Activated T-cell treated with anti-CD3 and anti-CD28 coated beads, Interleukin-2, amount 50 U/mL, for 72 hours (primary cell): ENCODE measurements at places on chromosomes 5 and 9. TPM values are rescaled to one million over a fixed set of nuclear protein-coding genes. Genes with fewer than 3 reads are reported as not detected.

DNA sequence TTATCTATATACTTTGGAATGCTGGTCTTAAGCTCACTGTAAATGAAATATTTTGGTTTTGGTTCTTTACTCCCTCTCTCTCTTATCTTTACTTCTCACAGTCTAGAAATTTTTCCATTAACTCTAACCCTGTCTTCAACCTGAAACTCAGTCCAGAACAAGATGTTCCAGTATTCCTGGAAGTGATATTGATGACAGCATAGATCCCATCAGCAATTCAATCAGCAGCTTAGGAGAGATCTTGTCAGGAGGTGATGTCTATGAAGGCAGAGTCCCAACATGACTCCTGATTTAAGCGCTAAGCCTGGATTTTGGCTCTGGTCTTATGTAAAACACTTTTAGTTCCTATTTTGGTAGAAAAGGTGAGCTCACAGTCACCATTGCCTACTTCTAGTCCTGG lies 52.6 kb downstream of the RFK start:
- DNase-seq: no peak

GRCh38 chr5:23684103-23684502 lies 176.7 kb downstream of the PRDM9 start:
- DNase-seq: no peak

DNA sequence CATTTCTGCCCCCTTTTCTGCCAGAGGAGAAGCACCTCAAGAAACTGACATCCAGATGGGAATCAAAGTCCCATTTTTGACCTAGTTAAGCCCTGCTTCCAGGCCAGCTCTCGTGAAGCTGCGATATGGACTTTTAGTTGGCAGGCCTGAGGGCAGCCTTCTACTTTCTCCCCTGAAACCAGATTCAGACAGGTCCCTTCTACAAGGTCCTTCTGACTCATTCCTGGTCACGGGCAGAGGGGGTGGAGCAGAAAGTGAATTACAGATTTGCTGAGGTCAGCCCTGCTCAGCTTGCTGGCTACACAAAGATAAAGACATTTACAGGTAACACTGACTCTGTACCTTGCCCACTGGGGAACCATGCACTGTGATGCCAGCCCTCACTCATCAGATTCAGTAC lies 52.8 kb upstream of the TUT7 start:
- DNase-seq: peak; percentile 34

GRCh38 chr9:79632705-79633104 lies 60.9 kb downstream of the TLE4 start:
- no peak for DNase-seq

DNA sequence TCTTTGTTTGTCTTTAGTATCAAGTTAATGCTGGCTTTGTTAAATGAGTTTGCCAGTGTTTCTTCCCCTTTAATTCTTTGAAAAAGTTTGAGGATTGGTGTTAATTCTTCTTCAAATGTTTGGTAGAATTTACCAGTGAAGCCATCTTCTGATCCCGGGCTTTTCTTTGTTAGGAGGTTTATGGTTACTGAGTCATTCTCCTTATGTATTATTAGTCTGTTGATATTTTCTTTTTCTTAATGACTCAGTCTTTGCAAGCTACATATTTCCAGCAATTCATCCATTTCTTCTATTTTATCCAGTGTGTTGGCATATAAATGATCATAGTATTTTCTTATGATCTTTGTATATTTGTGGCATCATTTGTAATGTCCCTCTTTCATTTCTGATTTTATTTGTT lies 74.5 kb upstream of the SPINK5 start:
- DNase-seq: no peak

- peak; percentile 2 for DNase-seq
These were observed 305.1 kb downstream of the PSAT1 start for GRCh38 chr9:78601957-78602565.

GRCh38 chr5:10099548-10099947 lies 150.1 kb downstream of the ATPSCKMT start:
- DNase-seq: no peak

GRCh38 chr5:56917534-56917933 lies 8.1 kb downstream of the SETD9 start:
- no peak for DNase-seq

GRCh38 chr9:136725612-136726011 lies 13.2 kb downstream of the DIPK1B start:
- no peak for DNase-seq

DNA sequence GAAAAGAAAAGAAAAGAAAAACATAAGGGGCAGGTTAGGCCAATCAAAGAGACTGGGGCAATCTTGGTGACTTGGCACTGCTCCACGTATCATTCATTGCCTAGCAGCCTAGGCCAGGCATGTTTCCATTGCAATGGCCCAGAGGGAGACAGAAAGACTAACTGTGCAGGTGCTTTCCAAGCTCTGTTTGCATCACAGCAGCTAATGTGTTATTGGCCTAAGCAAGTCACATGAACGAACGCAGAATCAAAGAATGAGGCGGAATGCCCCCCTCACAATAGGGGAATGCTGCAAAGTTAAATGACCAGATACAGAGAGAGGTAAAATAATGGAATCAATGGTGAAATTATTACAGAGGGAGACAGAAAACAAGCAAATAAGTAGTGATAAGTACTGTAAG lies 11.1 kb upstream of the VPS13A start:
- DNase-seq: no peak

Gene SLC4A9
- 0.56 TPM for total RNA-seq

Gene ASS1
- total RNA-seq: 58.4 TPM

Gene GRXCR2
- not detected for total RNA-seq

Gene TIMD4
- total RNA-seq: 10.6 TPM

Gene TAF11L10
- total RNA-seq: not detected

Gene EQTN
- total RNA-seq: not detected
